MM.1S (cell line): ENCODE measurements at places on chromosomes 16 and 17.

GRCh38 chr16:1712791-1713261 is 6.8 kb downstream of the MAPK8IP3 start:
- DNase-seq: no peak

- DNase-seq: no peak
Observed at GRCh38 chr17:32446949-32447348, 2.6 kb downstream of the PSMD11 start.

GRCh38 chr17:4163951-4164350 is 21.0 kb downstream of the CYB5D2 start:
- DNase-seq: no peak

GRCh38 chr16:89005201-89006035 is 28.4 kb upstream of the CBFA2T3 start:
- no peak for DNase-seq

DNA sequence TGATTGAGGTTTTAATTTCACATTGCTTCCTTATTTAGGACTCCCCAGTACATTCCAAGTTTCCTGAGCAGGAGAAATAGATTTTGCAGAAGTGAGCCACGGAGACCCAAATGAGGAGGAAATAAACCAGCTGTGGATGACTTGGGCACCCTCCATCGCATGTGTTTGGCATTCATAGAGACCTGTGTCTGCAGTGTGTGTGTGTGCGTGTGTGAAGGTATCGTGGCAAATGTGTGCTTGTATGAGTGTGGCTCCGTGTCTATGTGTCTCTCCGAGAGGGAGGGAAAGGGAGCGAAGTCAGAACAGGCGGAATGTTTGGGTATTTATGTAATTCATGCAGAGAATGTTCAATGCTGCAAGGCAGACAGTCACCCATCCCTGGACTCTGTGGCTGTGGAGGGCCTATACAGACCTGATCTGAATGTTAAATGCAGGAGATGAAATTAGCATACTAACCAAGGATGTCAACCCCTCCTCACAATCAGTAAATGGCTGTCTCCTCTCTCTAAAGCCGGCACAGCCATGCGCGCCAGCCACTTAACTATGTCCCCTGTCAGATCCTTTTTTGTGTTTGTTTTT is 186.0 kb upstream of the ZFHX3 start:
- DNase-seq: no peak

GRCh38 chr16:55357241-55357640 is 33.2 kb downstream of the IRX6 start:
- no peak for DNase-seq

- no peak for DNase-seq
Observed at GRCh38 chr16:58276346-58276951, 18.4 kb downstream of the PRSS54 start.

DNA sequence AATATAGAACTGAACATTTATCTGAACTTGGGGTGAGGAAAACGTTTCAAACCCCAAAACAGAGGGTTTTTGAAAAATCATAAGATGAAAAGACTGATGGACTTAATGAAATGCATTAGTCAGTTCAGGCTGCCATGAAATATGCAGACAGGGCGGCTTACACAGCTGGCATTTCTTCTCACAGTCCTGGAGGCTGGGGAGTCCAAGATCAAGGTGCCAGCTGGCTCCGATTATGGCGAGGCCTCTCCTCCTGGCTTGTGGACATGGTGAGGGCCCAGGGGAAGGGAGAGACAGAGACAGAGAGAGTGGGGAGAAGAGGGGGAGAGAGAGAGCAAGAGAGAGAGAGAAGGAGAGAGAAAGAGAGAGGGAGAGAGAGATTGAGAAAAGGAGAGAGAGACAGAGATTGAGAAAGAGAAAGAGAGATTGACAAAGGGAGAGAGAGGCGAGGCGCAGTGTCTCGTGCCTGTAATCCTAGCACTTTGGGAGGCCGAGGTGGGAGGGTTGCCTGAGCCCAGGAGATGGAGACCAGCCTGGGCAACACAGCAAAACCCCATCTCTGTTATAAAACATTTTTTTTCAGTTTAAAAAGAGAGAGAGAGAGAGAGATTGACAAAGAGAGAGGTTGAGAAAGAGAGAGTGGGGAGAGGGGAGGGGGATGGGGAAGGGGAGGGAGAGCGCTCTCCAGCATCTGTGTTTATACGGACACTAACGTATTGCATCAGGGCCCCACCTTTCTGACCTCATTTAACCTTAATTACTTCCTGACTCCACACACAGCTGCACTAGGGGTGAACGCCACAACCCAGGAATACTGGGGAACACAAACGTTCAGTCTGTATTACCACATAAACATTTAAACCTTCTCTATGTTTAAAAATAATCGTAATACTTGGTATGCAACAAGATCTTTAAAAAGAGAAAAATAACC is 24.6 kb upstream of the RPH3AL start:
- no peak for DNase-seq

DNA sequence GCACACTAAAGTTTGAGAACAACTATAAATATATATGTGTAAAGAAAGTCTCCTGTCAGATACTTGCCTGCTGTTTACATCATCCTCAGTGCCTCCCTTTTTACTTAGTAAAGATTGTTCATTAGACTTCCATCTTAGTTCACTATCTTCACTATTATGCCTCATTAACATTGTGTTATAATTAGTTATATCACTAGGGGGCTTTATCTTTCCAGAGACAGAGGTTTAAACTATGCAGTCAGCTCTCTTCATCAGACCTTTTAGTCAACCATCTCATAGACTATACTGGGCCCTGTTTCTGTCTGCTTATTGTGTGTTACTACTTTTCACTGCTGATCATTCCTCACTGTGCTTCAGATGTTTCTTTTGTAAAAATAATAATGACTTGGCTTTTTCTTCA is 630.8 kb upstream of the KIF2B start:
- peak; percentile 15 for DNase-seq

- DNase-seq: no peak
Observed at GRCh38 chr17:19713901-19714361, 2.5 kb downstream of the SLC47A2 start.

- no peak for DNase-seq
Observed at GRCh38 chr17:4852567-4853207, 19.5 kb downstream of the MINK1 start.

DNA sequence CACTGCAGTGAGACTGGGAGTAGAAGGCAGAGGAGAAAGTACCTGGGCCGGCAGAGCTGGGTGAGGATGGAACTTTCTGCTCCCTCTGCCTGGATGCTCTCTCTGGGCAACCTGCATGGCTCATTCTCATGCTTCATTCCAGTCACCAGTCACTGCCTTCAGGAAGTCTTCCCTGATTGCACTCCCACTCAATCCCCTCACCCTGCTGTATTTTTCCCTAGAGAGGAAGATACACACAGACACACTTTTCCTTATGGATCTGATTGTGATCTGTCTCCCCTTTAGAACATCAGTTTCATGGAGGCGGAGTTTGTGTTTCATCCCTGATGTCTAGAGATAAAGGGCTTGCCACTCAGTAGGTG is 44.9 kb downstream of the MEAK7 start:
- no peak for DNase-seq

DNA sequence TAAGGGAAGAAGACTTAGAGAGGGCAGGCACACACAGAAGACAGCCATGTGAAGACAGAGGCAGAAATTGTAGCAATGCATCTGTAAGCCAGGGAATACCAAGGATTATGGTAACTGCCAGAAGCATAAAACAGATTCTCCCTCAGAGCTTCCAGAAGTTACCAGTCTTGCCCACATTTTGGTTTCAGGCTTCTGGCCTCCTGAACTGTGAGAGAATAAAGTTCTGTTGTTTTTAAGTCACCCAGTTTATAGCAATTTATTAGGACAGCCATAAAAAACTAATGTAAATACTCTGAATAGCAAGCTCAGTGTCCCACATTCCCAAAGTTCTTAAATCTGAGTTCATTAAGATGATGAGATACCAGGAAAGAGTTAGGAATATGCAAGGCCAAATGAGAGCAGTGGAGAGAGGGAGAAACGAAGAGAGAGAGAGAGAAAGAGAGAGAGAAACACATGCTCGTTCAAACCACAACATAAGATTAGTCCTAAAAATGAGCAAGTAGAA is 123.4 kb downstream of the HS3ST3A1 start:
- no peak for DNase-seq

GRCh38 chr16:59168461-59169114 is 434.5 kb upstream of the GOT2 start:
- no peak for DNase-seq

GRCh38 chr17:1301546-1301945 is 22.1 kb downstream of the TRARG1 start:
- no peak for DNase-seq

DNA sequence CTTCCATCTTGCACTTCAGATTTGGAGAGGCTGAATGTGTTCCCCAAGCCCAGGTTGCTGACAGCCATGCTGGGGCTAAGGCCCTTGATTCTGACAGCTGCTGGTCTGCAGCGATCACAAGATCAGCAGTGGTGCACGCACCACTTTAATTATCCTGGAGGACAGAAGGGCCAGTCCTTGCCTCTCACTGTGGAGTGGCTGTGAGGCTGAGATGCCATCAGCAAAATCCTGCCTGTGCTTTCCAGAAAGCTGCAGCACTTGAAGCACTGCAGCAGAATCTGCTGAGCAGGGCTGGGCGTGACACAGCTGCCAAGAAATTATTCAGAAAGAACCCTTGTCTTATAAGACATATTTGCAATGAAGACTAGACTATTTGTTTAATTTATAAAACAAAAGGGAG is 37.1 kb downstream of the NUP93 start:
- no peak for DNase-seq

GRCh38 chr16:20114356-20114755 is 40.7 kb upstream of the GPR139 start:
- DNase-seq: no peak

DNA sequence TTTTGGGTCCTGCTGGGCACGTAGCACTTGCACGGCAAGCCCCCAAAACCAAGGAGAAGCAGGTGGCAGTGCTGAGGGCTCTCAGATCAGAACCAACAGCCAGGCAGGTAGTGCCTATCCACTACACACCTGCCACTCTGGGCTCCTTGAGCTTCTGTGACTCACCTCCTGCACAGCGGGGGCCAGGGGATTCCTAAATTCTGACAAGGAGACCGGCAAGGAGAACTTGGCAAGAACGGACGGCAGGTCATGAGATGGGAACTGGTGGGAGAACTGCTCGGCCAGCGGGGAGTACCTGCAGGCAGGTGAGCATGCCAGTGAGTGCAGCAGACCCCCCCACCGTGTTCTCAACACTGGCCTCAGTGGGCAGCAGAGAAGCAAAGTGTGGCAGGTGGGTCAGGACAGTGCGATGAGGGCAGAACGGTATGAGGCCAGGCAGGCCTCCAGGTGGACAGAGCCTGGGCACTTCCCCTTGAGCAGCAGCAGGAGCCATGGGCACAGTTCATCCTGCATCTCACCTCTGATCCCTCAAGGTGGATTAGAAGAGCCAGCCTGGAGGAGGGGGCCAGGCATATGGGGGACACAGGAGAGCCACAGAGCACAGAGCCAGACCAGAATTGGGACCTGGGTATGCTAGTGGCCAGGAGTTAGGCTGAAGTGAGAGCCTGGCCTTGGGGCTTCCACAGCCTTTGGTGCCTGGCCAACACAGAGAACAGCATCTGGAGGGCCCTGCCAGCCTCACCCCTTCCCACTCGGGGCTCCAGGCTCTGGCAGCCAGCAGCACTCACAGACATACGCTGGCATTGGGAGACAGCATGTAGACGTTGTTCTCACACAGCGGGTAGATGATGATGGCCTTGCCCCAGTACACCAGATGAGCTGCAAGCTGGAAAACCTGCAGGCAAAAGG is 14.7 kb downstream of the MPG start:
- DNase-seq: no peak

DNA sequence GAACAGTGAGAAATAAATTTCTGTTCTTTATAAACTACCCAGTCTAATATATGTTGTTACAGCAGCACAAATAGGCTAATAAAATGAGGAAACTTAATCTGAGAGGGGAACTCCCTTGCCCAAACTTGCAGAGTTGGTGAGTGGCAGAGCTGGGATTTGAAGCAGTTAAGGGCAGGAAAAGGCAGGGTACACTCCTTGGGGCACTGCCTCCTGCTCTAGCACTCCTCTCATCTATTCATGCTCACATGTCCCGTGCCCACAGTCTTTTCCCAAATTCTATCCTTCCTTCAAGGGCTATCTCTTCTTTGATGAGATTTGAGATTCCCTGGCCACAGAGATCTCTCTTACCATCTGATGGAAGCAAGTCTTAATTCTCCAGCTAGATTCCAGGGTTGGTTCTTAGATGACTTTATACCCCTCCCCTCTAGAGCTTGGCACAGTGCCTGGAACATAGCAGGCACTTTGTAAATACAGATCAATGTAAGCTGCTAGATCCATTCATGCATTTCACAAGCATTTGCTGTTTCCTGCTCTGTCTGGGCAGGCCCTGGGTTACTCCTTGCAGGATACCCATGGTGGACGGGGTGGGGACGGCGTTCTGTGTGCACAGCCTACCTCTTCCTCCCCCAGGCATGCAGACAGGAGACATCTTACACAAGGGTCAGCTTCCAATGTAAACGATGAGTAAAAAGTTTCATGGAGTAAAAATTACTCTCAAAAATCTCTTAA is 39.2 kb upstream of the ABCC12 start:
- no peak for DNase-seq

DNA sequence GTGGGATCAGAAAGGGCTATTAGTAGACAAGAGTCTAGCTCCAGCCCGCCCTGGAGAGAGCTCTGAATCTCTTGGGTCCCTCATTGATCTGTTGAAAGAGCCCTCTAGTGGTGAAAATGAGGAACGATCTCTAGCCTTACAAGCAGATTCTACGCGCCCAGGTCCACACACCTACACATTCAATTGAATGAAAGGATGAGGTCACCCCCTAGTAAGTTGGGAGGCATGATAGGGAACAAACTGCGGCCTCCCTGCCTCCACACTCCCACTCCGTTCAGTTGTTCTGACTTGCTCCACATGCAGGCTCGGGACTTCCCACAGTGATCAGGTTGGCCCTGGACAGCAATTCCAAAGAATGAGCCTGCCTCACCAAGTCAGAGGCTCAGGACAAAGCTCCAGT is 2.9 kb upstream of the CACNG3 start:
- DNase-seq: peak; percentile 39

- DNase-seq: no peak
Observed at GRCh38 chr16:49951574-49952195, 73.3 kb upstream of the CNEP1R1 start.

DNA sequence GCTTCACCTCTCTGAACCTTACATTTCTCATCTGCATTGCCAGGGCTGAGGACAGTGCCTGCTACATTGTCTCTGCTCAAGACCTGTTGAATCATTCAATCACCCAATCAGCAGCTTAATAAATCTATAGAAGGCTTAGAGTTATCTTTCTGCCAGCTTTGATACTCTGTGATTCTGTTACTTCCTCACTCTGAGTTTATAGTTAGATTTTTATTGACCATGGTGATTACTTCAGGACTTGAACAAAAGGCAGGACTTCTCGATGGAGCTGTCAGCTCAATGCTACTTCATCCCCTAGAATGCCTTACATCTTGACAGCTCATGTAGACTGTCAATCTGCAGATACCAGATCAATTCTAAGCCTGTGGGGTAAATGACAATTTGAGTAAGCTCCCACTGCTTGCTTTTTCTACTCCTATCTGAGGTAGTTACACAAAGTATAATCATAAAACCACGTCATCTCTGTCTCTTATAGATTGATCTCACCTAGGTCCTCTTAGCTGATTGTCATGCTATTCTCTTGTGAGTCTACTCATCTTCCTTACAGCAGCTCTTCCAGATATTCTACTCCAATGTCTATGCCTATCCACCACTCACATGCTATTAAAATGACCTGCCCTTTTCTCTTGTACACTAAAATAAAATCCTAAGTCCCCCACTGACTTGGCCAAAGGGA is 318.3 kb upstream of the CA10 start:
- DNase-seq: no peak

- peak; percentile 48 for DNase-seq
Observed at GRCh38 chr16:80063713-80064069, 463.2 kb upstream of the MAF start.
